GM20000 (cell line): ENCODE measurements at places on chromosomes 5 and 9.

- DNase-seq, result peak; percentile 67
Measured at GRCh38 chr9:124210697-124211096, 47.1 kb upstream of the NEK6 start.

GRCh38 chr9:33924978-33925797 is 108.2 kb downstream of the UBE2R2 start:
- DNase-seq, result peak; percentile 47

DNA sequence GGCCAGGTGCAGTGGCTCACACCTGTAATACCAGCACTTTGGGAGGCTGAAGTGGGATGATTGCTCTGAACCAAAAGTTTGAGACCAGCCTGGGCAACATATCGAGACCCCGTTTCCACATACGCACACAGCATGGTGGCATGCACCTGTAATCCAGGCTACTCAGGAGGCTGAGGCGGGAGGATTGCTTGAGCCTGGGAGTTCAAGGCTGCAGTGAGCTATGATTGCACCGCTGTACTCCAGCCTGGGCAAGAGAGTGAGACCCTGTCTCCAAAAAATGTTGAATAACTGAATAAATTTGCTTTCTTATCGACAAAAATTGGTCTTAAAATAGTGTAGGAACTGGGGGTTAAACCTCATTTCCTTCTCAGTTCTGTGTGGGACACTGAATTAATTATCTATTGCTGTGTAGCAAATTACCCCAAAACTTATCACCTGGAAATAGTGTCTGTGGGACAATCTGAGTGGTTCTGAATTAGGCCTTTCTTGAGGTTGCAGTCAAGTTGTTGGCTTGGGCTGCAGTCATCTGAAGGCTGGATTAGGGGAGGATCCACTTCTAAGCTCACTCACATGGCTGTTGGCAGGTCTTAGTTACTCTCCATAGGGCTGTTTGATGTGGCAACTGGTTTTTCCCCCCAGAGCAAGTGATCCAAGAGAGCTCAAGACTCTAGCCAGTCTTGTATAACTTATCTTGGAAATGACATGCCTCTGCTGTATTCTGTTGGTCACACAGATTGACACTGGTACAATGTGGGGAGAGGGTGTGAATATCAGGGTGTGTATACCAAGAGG is 2.0 kb downstream of the SNX30 start:
- DNase-seq, result no peak

DNA sequence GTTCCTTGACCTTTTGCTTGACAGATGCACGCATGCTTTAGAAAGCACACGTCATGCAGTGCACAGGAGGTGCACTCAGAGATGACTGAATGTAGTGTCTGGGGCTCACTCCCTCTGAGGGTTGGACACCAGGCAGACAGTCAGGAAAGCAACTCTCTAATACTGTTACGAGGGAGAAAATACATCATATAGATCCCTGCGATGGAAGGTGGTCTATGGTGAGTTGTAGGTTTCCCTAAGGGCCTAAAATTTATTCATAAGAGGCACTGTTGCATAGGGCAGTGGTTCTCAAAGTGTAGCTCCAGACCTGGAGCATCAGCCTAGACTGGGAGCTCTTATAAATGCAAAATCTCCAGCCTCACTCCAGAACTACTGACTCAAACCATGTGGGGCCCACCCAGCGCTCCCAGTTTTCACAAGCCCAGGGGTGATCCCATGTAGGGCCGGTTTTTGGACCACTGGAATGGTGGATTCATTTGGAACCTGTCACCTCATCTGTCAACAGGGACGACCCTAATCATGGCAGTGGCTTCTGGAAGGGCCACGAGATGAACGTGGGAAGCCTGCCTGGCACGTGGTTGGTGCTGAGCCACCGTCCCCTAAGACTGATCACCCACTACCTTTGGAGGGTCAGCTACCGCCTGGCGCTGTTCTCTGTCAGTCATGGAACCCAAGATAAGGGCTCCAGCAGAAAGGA is 16.8 kb upstream of the PHF19 start:
- DNase-seq, result peak; percentile 66

DNA sequence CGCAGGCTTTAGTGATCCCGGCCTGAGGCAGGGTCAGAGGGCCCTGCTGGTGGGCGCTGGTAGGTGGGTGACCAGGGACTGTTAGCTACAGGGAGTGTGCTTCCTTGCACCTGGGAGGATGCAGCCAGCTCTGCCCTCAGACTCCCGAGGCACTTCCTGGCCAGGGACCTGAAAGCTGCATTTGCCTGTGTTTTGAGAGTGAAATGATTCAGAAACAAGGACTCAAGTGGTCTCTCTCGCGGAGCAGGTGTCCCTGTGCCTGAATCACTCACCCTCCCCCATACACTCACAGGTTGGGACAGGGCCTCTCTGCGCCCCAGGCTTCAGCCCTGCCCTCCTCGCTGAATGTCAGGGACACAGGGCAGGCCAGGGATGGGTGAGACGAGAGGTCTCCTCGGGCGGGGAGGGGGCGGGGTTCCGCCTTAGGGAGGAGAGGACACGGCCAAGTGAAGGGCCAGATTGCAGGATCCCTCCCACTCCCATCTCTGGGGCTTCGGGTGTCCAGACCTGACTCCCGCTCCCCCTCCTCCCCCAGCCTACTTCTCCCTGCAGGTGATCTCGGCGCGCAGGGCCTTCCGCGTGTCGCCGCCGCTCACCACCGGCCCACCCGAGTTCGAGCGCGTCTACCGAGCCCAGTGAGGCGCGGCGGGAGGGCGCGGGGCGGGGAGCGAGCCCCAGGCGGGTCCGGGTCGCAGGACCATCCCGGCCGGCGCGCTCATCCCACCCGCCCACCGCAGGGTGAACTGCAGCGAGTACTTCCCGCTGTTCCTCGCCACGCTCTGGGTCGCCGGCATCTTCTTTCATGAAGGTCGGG is 1.5 kb downstream of the LTC4S start:
- peak; percentile 45 for DNase-seq

GRCh38 chr9:133477992-133478850 is 678 bp downstream of the SLC2A6 start:
- peak; percentile 77 for DNase-seq

DNA sequence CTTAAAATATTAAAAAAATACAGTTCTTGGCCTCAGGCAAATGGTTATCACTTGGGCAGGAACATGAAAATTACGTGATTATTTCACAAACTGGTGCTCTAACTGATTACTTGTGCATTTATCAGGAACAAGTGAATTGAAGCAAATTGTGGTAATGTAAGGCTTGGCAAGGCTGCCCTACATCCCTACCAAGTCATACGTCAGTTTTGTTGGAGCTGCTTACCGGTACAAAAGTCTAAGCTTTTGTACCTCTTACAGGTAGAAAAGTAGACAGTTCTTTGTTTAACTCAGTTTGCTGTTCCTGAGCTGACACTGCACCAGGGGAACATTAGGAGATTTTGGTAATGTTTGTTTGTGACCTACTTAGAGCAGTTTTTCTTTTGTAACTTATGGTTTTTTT is 2.2 kb downstream of the G3BP1 start:
- no peak for DNase-seq

GRCh38 chr5:1777281-1778137 is 22.1 kb downstream of the MRPL36 start:
- DNase-seq, result no peak

GRCh38 chr9:134299068-134299467 is 27.2 kb upstream of the RXRA start:
- DNase-seq, result no peak

GRCh38 chr5:178304761-178305645 is 72.4 kb upstream of the PHYKPL start:
- DNase-seq, result no peak

DNA sequence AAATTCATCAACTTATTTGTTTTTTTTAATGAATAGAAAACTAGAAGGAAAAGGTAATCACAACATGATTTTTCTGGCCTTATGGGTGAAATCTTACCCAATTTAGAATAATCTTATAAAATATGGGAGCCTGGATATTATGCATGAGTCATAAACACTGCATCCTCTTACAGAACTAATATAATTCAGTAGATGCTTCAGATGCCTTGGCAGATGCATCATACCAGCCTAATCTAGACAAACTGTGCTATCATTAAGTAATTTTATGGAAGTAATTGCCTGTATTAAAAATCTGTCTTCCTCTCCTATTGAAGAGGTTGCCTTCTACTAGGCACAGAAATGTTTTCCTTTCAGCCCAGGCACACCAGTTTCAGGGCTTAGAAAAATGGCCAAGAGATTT is 2384.6 kb upstream of the WWC1 start:
- DNase-seq, result no peak

DNA sequence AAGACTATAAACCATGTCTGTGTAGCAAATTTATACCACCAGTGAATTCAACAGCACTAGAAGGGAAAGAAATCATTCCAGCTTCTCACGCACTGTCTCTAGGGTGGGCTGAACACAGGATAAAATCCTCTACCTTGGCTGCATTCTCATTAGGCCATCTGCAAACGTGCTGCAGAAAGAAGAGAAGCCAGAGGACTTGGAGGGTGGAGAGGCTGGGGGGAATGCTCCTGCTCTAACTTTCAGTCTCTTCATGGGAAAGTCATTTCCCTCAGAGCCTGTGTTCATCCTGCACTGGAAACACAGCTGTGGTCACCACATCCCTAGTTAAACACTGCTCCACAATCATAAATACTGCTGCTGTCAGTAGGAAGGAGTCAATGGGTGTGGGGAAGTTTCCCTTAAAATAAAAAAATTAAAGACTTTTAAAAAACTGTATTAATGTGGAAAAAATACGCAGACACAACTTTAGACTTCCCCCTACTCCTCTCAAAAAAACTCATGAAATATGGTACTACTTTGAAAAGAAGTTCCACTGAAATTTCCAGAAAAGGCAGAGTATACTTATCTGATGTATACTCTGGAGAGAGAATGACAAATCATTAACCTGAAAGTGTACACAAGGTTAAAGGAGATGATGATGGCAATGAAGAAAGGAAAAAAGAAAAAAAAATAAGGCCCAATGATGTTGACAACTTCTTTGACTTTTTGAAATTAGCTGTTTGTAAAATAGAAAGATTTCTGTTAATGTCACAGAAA is 46.8 kb downstream of the LHFPL2 start:
- no peak for DNase-seq
